T47D (cell line): ENCODE measurements at places on chromosomes 2 and 18.

GRCh38 chr2:172253190-172254052 is 150.7 kb upstream of the DLX2 start:
- no peak for DNase-seq

DNA sequence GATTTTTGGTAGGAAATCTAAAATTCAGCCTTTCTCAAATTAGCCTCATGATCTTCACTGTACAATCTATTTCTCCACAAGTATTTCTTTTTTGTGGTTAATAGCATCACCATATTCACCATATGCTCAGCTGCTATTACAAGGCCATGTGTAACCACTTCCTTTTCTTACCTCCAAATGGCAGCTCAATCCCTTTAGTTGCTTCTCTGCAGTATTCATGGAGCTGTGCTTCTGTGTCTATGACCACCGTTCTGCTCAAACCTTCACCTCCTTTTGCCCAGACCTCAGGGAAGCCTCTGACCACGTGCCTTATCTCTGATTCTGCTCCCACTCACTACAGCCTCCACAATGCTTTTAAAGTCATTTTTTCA is 126.7 kb upstream of the TMEM200C start:
- no peak for DNase-seq

DNA sequence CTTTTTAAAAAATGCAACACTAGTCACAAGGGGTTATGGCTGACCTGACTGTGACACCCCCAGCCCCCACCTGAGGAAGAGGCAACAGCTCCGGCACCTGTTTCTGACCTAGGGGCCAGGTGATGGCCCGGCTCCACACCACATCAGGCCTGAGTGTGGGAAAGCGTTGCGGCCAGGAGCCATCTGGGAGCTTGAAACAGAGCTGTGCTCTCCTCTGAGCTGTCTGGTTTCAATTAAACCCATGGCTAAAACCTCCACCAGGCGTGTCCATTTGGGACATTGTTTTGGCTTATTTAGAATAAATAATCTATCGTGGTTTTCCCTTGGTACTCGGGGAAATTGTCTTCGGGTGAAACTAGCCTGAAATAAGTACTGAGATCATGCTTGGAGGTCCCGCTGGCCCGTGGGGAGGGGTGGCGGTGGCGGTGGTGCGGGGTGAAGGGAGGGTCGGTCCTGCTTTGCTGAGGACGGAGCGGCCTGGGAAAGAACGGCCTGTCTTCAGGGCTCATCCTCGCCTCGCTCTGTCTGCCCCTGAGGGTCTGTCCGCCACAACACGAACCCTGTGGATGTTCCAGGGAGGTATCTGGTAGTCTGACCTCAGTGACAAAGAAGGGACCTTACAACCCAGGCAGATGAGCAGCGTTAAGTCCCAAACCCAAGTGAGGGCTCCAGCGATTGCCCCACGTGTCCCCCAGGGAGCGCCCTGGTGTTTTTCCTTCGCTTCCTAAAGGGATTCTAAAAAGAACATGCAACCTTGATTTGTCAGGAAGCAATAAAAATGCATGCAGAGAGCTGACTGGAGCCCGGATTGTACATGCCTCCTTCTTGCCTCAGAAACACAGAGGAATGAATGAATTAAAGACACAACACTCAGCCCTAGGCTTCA is 58.7 kb downstream of the IL1RL2 start:
- DNase-seq: no peak

GRCh38 chr2:241865416-241865956 is 4.0 kb upstream of the RTP5 start:
- DNase-seq: no peak

DNA sequence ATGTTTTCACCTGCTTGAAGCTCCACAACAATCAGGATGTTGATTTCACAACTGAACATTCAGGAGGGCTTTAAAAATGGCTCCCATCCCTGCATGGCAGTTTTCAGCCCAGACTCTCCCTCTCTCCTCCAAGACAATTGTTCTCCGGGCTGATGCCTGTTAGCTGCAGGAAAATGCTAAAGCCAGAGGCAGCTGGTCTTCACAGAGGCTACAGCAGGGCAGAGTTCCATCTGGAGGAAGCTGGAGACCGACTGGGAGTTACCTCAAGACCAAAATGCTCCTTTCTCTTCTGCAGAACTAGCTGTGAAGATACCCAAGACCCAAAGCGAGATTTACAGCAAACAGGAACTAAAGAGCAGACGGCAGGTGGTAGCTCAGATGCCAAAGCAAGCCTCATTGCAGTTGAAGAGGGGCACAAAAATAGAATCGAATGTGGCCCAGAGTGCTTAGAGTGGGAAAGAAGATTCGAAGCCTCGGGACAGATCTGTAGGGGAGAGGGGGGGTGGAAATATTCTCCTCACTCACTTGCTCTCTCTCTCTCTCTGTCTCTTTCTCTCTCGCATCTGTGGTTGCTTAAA is 423.6 kb downstream of the ZNF521 start:
- DNase-seq: no peak

GRCh38 chr2:128003463-128003862 is 24.4 kb downstream of the SAP130 start:
- DNase-seq: no peak

GRCh38 chr2:181774685-181775084 is 94.4 kb upstream of the NEUROD1 start:
- no peak for DNase-seq

- DNase-seq: no peak
These were observed 159.9 kb downstream of the CTIF start for GRCh38 chr18:48698707-48699106.

GRCh38 chr18:48792141-48792540 is 158.6 kb downstream of the SMAD7 start:
- no peak for DNase-seq

DNA sequence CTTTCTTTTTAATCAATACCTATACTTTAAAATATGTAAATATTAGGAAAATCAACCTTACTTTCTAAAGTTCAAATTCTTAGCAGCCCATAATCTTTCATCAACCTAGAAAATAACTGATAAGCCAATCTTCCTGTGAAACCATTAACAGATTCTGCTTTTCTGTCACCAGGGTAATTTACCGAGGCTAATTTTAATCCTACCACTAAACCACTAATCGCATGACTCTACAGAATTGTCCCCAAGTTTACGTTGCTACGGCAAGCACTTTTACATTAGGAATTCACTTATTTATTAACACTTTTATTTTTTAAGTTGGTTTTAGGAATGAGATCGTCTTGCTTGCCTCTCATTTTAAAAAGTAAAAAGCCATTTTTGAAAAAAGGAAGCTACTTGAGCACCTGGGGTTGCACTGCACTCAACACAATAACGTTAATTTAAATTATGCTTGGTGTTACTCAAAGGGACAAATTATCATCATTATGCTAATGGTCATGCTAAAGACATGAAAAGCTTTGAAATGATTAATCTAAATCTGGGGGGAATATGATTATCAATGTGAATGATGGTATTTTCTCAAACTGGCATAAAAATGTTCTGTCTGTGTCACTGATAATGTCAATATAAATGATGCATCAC is 10.2 kb downstream of the ZNF516 start:
- DNase-seq: no peak

GRCh38 chr2:46848447-46848846 is 67.2 kb downstream of the MCFD2 start:
- no peak for DNase-seq

- no peak for DNase-seq
These were observed 31.5 kb downstream of the MRPL33 start for GRCh38 chr2:27803046-27803445.
